Gastroesophageal sphincter (tissue), 4 donors: ENCODE measurements at places on chromosomes 2 and 18.

DNA sequence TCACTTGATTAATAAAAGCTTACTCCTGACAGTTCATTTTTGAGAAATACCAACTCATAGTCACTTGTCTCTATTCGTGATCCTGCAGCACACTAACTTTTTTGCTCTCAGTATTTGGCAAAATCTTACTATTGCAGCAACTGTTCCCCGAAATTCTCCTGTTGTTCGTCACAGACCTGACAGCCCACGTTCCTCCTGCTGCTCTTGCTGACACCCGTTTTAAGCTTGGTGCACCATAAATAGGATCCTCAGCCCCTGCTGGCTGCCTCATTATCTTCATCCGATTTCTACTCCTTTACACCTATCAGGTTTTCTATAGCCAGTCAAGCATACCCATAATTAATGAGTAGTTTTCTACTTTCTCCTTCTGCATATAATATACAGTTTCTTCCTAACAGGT, 368.8 kb downstream of the PLCL1 start:
- ATAC-seq, result peak; percentile 74

DNA sequence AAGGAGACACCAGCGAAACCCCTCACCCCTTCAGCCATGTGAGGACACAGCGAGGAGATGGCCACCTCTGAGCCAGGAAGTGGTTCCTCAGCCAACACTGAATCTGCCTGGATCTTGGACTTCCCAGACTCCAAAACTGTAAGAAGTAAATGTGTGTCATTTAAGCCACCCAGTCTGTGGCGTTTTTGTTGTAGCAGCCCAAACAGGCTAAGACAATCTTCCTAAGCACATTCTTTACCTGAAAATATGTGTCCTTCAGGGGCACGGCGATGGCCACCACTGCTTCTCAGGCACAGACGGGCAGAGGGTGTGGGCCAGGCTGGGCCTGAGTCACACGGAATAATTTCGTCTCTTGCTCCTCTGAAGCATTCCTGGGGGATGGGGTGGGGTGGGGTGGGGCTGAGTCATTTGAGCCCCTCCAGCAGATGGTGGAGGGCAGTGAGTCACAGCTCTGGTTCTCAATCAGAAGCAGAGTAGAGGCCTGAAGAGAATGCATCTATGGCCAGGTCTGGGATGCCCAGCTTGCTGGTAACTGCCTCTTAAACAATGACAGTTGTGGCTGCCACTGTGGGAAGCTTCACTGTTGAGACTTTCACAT, 142.4 kb downstream of the CAPN13 start:
- ATAC-seq, result no peak

- no peak for ATAC-seq
These were observed 60.6 kb downstream of the GBX2 start for GRCh38 chr2:236107536-236107935.

GRCh38 chr18:25735459-25735858, 355.0 kb downstream of the SS18 start:
- no peak for ATAC-seq

GRCh38 chr2:25246001-25246400, 77.6 kb upstream of the POMC start:
- ATAC-seq, result no peak

DNA sequence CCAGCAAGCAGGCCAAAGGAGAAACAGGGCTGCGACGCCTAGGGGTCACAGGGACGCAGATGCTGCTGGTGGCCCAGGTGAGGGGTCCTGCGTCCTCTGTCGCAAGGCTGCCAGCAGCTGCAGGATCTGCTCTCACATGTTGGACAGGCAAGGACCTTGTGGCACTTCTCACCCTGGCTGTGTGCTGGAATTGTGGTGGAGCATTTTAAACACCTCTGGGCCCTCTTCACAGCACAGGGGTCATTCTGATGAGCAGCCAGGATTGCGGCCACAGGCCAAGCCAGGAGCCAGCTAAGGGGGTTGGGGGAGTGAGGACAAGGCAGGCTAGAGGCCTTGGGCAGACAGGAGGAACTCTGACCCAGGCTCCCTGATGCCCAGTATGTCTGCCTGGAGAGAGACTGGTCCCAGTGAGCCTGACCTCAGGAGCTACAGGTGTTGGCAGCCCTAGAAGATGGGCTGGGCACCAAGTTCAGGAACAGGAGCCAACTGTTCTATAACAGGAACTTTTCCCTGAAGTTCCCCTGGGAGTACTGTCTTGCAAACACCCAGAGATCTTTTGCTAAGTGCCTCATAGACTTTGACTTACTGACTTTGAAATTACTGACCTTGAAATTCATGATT, 40.2 kb downstream of the EFR3B start:
- ATAC-seq, result no peak

GRCh38 chr2:72274380-72274797, 126.7 kb upstream of the CYP26B1 start:
- no peak for ATAC-seq
